ENCODE measurements at places on chromosomes 6 and 20.

GRCh38 chr6:170424604-170425126, 118.1 kb downstream of the FAM120B start:
- no peak for DNase-seq

- no peak for DNase-seq
These were observed 913 bp downstream of the BTN2A2 start for GRCh38 chr6:26383624-26384417.

GRCh38 chr20:9903048-9903655, 64.3 kb upstream of the PAK5 start:
- no peak for DNase-seq

- no peak for DNase-seq
These were observed 13.7 kb downstream of the DACT2 start for GRCh38 chr6:168305863-168306262.

DNA sequence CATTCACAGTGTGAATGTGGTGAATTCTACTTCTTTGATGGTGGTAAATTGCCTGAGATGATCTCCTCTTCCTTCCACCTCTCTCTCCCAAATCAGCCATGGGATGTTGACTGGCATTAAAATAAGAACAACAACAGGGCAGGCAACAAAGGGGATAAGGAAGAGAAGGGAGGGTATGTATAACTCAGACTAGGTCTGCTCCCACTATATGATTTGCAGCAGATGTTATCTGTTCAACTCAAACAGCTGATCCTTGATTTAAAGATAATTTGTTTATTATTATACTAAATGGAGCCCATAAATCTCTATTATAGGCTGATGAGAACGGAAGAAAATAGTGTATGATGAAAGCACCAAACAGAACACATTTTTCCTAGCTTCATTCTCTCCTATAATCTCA, 262.0 kb downstream of the BTBD3 start:
- no peak for DNase-seq

GRCh38 chr20:57707320-57707719, 2.5 kb downstream of the PMEPA1 start:
- no peak for DNase-seq

DNA sequence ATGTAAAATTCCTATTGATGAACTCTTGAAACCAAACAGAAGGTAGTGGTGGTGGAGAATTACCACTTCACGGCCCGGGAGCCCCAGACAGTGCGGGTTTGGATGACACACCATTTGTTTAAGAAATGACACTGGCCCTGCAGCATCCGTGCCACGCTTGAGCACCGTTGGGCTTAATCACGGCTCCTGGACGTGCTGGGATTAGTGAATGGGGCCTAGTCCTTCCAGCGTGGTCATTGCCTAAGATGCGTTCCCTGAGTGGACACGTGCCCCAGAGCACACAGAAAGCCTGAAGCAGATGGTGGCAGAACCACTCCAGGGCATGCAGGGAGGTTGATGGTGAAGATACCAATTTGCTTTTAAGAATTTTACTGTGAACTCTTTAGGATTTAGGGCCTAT, 14.5 kb downstream of the STX16 start:
- no peak for DNase-seq

- peak; percentile 27 for DNase-seq
These were observed 69.6 kb downstream of the HFE start for GRCh38 chr6:26156850-26157250.

- DNase-seq, result no peak
These were observed 34.8 kb downstream of the KCNK5 start for GRCh38 chr6:39194466-39194865.

DNA sequence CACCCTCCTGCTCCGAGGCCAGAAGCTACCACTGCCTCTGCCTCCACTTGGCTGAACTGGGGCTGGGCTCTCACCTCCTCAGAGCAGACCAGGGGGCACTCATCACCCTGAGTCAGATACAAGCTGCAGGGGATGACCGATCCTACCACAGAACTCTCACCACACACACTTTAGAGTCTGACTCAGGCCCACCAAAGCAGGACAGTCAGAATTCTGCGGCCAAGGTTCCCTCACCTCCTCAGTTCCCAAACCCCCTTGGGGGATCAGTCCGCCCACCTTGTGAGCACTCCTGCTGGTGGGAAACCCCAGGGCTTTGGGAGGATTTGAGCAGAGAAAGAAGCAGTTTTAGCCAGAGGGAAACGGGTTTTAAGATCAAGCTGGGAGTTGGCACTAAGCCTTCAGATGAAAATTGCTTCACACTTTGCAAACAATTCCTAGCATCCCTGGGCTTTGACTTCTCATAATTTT, 587.8 kb upstream of the JAG1 start:
- DNase-seq, result no peak

- no peak for DNase-seq
These were observed 46.7 kb downstream of the RNGTT start for GRCh38 chr6:88916615-88917208.

DNA sequence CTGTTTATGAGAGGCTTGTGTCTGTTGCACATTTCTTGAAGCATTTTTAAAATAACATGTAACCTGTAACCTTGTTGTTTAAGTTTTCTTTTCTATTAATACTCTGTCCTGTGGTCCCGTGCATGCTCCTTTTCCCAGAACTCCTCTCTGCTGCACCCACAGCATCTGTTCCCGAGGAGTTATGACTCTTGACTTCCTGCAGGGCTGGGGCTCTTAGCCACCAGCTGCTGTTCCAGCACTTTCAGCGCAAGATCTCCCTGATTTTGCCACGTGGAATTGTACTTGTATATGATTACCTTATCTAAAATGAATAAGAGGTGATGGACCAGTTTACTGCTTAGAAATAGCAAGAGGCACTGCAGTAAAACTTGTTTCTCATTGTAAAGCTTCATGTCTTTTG, 150.6 kb downstream of the QKI start:
- no peak for DNase-seq

DNA sequence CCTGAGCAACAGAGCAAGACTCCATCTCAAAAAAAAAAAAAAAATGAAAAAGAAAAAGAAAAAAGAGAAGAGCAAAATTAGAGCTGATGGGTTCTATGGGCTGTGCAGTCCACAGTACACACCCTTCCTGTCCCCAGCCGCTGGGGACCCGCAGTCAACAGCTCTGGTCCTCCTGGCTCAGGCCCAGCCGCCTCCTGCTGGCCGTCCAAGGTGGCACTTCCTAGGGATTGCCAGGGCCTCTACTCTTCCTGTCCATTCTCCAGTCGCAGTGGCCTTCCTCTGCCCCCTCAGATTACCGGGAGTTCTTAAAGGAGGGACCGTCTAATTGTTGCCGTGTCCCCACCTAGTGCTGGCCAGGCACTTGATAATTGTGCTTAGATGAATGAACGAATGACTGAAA, 41.7 kb downstream of the TMEM242 start:
- no peak for DNase-seq

GRCh38 chr20:24698189-24698588, 228.8 kb downstream of the SYNDIG1 start:
- DNase-seq, result no peak

DNA sequence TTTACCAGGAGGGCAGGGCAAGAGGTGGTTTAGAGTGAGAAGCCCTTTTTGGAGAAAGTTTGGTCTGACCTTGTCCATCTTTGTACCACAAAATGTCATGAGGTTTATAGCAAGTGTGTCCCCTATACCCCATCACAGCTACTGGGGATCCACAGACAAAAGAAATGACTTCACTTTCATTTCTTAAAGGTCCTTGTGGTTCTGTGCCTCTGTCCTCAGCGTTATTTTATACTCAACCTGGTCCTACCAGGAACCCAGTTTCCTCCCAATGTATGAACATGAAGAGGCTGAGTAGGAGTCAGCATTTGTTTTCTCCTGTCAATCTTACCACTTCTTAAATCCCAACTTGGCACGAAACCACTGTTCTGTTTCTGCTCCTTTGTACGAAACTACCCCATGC, 157.6 kb downstream of the NFATC2 start:
- DNase-seq, result no peak

- no peak for DNase-seq
These were observed 56.8 kb upstream of the KIF13A start for GRCh38 chr6:18044108-18044783.

DNA sequence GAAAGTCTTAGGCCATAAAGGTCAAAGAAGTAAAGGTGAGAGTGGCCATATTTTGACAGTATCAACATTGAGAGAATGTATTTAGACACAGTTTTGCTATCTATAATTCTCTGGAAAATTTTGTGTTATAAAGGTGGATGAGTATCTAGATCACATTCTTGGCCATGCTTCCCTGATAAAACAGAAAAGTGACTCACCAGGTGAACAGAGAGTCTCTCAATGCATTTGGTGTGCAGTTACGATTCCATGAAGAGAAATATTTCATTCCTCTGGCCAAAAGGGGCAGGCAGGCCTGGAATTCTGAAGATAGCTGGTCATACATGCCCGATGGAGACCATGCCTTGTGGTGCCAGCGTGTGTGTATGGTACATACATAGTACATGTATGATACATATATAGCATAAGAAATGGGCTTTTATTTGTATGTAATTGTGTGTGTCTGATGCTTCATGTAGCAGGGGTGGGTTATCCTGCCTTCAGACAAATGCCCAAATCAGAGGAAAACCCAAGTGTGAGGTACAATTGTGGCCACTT, 164.0 kb downstream of the SOBP start:
- DNase-seq, result no peak

DNA sequence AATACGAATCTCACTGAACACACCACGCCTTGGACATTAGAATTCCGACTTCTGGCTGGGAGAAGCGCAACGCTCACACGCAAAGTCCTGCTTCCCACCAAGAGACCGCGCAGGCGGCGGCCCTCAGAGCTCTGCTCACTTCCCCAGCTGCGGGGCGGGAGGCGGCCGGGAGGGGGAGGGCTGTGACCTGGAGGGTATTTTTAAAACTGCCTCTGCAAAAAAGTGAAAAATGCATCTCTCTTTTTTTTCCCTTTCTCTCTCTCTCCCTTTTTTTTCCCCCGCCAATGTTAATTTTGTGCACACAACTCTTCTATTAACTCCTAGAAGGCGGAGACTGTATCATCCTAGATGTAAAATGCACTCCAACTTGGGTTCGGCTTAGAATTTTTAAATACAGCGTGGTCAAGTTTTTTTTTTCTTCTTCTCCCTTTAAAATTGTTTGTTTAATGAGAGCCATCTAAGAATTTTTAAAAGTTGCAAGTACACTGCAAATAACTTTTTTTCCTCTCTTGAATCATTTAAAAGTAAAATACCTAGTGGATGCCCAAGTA, 66.4 kb downstream of the STX11 start:
- DNase-seq, result no peak

- DNase-seq, result no peak
These were observed 19.2 kb upstream of the ZSCAN16 start for GRCh38 chr6:28105245-28105639.

- no peak for DNase-seq
These were observed 28.4 kb upstream of the ARMH2 start for GRCh38 chr6:24827162-24827561.

DNA sequence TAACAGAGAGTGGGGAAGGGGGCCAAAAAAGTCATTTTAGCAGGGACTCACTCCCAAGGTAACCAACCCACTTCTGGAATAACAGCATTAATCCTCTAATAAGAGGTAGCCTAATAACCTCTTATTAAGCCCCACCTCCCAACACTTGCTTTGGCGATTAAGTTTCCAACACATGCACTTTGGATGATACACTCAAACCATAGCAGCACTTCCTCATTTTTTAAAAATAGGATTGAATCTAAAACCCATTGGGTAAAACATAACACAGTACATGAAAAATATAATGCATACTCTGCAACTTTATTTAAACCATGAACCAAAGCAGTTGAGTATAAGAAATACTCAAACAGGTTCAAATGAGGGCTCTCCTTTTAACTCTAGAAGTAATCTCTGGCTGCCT, 318.3 kb downstream of the HACE1 start:
- DNase-seq, result no peak

DNA sequence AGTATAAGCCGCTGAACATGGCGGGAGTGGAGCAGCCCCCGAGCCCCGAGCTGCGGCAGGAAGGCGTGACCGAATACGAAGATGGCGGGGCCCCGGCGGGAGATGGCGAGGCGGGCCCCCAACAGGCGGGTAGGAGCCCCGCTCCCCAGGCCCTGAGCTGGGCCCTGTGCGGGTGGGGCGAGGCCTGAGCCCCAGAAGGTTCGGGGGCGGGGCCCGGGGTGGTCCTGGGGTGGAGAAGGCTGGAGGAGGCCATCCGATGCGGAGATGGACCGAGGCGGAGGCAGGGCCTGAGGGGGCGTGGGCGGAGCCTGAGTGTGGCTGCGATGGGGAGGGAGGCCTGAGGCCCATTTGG, 7.1 kb downstream of the L3MBTL1 start:
- DNase-seq, result peak; percentile 3

- DNase-seq, result no peak
These were observed 132.4 kb downstream of the CDH26 start for GRCh38 chr20:60090631-60091030.

GRCh38 chr6:128161263-128161662, 260.4 kb upstream of the THEMIS start:
- no peak for DNase-seq

DNA sequence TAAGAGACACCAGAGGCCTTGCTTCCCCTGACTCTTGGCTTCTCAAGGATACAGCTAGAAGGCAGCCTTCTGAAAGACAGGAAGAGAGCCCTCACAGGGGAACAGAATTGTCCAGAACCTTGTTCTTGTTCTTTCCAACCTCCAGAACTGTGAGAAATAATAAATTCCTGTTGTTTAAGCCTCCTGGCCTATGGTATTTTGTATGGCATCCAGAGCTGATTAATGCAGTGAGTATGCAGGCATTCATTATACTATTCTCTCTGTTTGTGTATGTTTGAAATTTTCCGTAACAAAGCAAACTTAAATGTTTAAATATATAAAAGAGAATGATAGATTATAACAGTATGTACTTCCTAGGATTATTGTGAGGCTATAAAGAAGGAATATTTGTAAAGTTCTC, 903.4 kb upstream of the FLRT3 start:
- no peak for DNase-seq

DNA sequence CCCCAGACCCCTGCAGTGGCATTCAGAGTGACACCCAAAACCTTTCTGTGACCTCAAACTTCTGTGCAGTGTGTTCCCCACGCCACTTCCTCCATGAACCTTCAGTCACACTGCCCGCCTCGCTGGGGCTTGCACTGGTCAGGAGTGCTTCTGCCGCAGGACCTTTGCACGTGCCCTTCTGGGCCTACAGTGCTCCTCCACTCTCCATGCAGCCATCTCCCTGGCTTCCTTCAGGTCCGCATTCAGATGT, 27.1 kb downstream of the SYNJ2 start:
- no peak for DNase-seq

- DNase-seq, result no peak
These were observed 44.2 kb downstream of the PLCG1 start for GRCh38 chr20:41181567-41181966.

- DNase-seq, result no peak
These were observed 360.1 kb downstream of the HDGFL1 start for GRCh38 chr6:22929311-22929985.

DNA sequence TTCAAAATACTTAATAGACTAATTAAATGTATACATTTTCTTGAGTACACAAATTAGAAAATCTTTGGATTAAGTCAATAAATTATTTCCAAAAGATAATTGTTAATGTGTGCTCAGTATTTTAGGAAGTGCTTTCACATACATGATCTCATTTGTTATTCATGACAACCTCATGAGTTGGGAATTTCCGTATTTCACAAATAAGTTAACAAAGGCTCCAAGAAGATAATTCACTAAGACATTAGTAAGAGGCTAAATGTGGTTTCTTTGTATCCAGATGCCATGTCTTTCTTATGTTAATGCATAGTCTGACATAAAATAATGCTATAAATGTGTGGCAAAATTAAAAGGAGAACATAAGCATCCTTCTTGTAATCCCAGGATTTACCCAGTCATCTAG, 79.5 kb upstream of the TCF21 start:
- DNase-seq, result no peak

GRCh38 chr6:2739335-2739734, 11.4 kb downstream of the MYLK4 start:
- no peak for DNase-seq

Measured in stimulated activated CD4-positive, alpha-beta T cell treated with anti-CD3 and anti-CD28 coated beads, Interleukin-15, amount 100 ng/mL, for 1 hour (primary cell).